ENCODE measurements at places on chromosomes 3 and 15.

- peak; percentile 63 for DNase-seq
Observed at GRCh38 chr3:161560008-161560637, 63.5 kb downstream of the OTOL1 start.

DNA sequence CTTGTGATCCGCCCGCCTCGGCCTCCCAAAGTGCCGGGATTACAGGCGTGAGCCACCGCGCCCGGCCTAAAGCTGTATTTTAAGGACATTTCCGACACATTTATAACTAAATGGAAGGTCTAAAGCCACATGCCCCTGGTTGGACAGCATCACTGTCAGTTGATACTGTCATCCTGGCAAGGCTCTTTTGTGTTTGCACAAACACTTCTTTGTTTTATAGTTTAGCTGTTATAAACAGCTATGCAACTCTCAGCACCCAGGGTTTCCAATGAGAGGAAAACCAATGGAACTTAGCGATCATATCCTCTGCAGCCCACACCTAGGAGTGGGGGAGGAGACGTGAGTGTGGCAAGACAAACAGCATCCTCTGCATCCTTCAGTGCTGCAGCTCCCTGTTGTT is 19.7 kb downstream of the NIPA1 start:
- no peak for DNase-seq

DNA sequence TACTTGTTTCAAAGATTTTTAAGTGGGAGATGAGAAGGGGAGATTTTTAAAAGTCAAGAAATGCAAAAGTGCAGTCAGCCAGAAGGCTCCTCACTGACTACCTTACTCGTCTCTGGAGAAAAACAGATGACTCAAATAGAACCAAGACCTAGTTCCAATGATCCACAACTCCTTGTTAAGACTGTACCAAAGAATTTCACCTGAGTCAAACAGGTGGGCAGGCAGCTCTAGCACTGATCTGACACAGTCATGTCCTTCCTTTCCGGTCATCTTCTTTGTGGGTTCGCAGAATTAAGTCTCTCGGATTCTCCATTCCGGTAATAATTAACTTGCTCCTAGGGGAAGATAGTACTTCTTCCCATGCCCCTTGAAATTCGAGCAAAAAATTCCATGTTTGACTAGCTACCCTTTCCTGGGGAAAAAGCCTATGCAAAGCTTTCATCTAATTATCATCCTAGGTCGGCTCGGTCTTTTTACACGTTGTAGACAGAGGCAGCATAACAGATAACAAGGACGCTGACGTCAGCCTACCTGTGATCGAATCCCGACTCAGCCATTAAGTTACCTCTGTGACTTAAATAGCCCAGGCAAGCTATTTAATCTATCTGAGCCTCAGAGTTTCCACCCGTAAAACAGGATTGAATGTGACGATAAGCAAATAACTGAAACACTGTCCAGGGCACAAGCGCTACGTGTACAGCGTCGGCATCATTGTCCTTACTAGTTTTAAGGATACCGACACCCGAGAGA is 758 bp downstream of the SELENOK start:
- peak; percentile 63 for DNase-seq

DNA sequence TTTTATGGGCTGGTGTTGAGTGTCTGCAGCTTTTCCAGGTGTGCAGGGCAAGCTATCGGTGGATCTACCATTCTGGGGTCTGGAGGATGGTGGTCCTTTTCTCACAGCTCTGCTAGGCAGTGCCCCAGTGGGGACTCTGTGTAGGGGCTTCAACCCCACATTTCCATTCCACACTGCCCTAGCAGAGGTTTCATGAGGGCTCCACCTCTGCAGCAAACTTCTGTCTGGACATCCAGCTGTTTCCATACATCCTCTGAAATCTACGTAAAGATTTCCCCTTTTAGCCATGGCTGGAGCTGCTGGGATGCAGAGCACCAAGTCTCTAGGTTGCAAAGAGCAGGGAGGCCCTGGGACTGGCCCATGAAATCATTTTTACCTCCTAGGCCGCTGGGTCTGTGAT is 11.6 kb downstream of the RFX7 start:
- peak; percentile 27 for DNase-seq

DNA sequence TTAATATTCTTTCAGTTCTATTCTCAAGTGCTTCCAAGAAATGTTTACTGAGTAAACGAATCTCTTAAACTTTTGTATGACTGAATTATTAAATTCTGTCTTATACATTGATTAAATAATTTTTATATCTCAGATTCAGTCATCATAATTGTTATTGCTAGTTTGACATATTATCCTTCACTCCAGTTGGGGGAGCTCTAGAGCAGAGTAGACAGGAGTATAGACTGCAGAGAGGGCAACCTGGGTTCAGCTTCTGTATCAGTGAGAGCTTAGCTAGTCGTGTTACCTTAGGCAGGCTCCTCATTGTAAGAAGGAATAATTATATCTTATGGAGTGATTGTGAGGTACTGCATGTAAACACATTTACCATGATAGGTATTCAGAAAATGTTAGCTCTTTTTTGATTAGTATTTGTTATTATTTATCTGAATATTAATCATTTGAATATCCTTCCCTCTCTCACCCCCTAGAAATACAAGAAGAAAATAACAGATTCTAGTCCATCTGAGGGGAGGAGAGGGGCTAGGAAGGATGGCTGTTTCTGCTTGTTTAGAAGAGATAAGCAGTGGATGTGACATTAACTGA is 31.0 kb upstream of the ZCWPW2 start:
- DNase-seq: peak; percentile 67

- DNase-seq: peak; percentile 60
Observed at GRCh38 chr3:11641683-11642430, 1.9 kb downstream of the VGLL4 start.

Measured in NCI-H69 (cell line).